Fibroblast of skin of left quadriceps (primary cell): ENCODE measurements at places on chromosomes 16 and 17.

DNA sequence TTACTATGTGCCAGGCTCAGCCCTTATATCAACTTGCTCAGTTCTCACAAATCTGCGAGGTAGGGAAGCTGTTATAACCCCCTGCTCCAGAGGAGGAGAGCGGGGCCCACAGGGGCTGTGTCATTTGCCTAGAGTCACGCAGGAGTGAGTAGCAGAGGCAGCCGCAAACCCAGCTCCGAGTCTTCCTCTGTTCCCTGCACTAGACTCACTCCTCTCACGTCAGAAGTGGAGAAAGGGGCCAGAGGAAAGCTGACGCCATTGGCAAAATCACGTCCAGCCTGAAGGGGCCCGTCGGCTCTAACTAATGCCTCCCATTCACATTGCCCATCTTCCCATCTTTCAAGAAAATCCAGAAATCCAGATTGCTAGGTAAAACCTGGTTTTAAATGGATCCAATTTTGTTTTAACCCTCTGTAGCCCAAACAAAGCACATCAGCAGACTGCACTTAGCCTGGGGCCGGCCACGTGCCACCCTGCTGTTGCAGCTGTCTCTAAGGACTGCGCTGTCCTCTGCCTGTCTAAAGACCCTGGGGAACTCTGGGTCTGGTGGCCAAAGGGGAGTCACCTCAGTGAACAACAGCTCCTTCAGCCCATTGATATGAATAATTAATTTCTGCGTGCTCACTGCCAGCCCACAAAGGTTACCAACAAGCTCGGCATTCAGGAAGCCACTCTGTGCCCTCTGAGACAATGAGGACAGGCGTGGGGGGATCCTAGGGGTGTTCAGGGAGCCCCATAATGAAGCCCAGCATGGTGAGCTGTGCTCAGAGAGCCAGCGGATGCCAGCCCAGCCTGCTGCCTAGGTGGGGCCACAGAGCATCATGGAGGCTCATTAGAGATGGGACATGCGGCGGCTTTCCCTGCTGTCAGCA is 36.7 kb upstream of the ABR start:
- DNase-seq = no peak

DNA sequence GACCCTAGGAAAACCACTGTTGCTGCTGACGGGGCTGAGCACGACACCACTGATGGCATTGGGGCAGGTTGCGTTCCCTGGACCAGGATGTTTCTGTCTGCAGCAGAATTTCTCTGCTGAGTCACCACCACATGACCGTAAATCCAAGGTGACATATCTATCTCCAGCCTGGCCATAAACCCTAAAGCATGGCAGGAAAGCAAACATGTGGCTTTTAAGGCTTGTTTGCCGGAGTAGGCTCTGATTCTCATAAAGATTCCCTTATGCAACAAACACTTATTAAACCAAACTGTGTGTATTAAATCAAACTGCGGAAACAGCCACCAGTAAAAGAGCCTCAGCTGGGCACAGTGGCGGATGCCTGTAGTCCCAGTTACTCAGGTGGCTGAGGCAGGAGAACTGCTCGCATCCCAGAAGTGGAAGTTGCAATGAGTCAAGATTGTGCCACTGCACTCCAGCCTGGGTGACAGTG is 17.3 kb downstream of the MPHOSPH6 start:
- no peak for DNase-seq

- DNase-seq = no peak
Observed at GRCh38 chr16:30551781-30552180, 6.4 kb downstream of the ZNF764 start.

GRCh38 chr17:53950207-53950857 is 127.6 kb downstream of the KIF2B start:
- no peak for DNase-seq

- no peak for DNase-seq
Observed at GRCh38 chr16:47142486-47142820, 1.3 kb downstream of the NETO2 start.
